Posterior vena cava (tissue), 2 donors: ENCODE measurements at places on chromosomes 12 and 14. TPM values are rescaled to one million over a fixed set of nuclear protein-coding genes. Genes with fewer than 3 reads are reported as not detected.
A peak's percentile ranks its signal among the peaks of the same experiment; 100 is the strongest.

The ARID2 gene
- 27.8 TPM for total RNA-seq

The MAP3K9 gene
- 0.51 TPM for total RNA-seq

The SYCP3 gene
- total RNA-seq, result not detected

The SPX gene
- not detected for total RNA-seq

The PARPBP gene
- 3.2 TPM for total RNA-seq

The TSPAN19 gene
- not detected for total RNA-seq

GRCh38 chr12:3262470-3262869 lies 185.3 kb downstream of the TSPAN9 start:
- DNase-seq, result no peak

DNA sequence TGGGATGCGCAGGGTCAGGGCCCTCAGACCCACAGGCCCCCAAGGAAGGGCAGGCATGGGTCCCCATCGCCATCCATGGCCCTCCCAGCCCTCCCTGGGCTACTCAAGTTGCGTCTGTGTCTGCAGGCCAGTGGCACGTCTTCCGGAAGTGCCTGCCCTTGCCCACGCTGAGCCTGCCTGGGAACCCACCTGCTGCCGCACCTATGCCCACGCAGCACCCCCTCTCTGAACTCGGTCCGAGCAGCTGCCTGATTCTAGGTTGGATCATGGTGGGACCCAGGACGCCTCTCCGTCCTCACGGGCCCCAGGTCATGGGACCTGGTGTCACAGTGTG lies 182.8 kb downstream of the ADGRD1 start:
- no peak for DNase-seq

- no peak for DNase-seq
These were observed 10.9 kb upstream of the LGMN start for GRCh38 chr14:92759300-92759678.

DNA sequence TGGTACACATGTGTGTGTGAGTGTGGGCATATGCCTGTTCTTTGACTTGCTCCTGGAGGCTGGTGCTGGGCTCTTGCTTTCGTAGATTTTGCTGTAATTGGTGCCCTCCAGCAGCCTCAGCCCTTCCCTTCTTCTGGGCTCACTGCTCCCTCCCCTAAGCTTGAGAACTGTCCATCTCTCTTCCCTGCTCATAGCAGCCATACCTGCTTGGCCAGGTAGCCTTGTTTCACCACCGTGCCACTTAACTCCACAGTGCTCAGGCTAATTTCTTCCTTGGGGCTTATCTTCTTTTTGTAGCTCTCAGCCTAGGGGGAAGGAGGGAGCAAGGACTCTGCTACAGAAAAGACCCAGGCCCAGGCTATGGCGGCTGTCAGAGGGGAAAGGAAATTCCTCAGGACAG lies 19.8 kb downstream of the PLEK2 start:
- DNase-seq, result no peak

- DNase-seq, result no peak
These were observed 34.0 kb upstream of the AP4S1 start for GRCh38 chr14:30991408-30991807.

GRCh38 chr12:94644141-94644979 lies 6.0 kb downstream of the TMCC3 start:
- no peak for DNase-seq

DNA sequence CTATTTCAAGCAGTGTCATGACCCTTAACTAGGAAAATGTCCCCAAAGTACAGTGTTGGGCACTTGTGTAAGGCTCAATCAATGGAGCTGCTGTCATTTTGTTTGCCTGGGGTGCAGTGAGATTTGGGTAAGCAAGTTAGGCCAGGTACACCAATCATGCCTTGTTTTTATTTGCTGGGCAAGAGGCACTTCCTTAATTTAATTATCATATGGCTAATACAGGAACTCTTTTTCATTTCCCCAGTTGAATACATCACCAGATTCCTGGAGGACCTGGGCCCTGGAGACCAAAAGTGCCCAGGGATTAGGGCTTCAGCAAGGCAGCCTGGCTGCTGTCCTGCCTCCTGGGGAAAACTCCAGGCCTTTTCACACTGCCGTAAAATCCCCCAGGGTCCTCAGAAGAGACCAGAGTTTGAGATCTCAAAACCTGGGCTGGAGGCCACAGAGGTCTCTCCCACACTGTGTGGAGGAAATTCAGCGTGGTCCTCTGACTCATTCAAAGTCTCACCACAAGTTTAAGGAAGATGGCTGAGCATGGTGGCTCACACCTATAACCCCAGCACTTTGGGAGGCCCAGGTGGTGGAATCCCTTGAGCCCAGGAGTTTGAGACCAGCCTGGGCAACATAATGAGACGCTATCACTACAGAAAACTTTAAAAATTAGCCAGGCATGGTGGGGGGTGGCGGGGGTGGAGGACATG lies 28.4 kb upstream of the FOXN3 start:
- no peak for DNase-seq

DNA sequence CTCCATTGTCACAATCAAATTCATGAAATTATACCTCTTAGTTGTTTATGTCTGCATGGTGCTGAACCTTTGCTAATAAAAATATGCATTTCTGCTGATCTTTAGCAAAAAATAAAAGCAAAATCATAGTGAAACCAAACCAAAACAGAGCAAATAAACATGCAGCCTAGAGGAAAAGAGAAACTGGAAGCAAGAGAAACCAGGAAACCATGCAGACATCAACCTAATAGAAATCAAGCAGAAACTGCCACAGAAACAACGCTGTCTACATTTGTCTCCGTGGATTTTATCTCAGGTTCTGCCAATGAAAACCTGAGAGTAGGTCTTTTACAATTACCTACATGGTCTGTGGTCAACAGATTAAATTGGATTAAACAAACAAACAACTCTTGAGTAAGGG lies 173.7 kb downstream of the SYT10 start:
- no peak for DNase-seq

GRCh38 chr14:83779266-83779665 lies 1750.7 kb upstream of the FLRT2 start:
- DNase-seq, result no peak

DNA sequence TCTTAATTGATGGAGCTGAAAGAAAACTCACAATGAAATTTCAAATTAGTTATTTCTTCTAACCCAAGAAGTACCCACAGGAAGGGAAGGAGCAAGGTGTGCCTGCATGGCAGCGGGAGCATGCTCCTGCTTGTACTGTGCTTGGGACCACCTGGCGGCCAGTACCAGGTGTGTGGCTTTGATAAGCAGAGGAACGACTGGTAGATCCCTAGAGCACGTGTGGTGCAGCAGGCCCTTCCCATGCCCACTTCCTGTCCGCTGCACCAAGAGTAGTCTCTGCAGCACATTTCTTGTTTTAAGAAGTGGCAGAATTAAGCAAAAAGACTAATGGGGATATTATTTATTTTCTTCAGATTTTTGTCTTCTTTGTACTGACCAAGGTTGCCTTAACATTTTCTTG lies 122.3 kb upstream of the ATF1 start:
- no peak for DNase-seq

DNA sequence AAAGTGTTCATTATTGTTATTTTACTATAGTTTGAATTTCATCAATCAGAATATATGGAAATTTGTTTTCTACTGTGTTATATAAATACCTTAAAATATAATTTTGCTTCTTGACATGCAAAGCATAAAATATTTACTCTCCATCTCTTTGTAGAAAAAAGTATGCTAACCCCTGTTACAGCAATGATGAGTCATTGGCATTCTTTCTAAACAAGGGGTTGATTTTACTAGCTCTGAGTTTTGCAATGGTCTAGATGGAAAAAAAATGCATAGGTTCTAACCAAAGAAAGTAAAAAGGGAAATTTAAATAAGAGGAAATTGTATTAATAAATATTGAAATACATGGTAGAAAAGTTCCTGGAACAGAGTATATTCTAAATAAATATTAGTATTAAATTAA lies 990.2 kb upstream of the ATXN7L3B start:
- DNase-seq, result no peak

- no peak for DNase-seq
These were observed 9.4 kb upstream of the PLBD2 start for GRCh38 chr12:113348849-113349536.

DNA sequence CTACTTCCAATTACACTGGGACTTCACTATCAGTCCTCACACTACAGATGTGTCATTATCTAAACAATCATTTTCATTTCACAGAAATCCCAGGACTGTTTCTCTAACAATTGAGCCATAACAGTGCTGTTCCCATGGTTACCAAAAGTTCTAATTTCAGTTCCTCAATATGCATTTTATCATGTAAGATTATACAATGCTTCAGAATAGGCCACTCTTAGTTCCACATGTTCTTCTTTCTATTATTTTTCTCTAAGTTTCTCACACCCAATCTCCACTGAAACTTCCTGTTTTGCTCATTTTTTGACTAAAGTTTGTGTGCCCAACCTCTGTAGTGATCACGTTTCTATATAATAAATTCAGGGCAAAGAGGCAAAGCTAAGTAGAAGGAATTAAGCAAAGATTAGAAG lies 185.8 kb downstream of the DUSP6 start:
- no peak for DNase-seq

DNA sequence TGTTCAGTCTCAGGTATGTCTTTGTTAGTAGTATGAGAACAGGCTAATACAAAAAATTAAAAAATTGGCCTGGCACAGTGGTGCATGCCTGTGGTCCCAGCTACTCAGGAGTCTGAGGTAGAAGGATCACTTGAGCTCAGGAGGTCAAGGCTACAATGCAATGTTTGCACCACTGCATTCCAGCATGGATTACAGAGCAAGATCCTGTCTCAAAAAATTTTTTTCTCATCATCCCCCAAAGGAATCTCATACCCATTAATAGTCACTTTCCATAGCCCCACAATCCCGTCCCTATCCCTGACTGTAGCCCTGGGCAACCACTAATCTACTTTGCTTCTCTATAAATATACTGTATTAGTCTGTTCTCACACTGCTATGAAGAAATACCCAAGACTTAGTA lies 57.8 kb downstream of the TTC8 start:
- no peak for DNase-seq

DNA sequence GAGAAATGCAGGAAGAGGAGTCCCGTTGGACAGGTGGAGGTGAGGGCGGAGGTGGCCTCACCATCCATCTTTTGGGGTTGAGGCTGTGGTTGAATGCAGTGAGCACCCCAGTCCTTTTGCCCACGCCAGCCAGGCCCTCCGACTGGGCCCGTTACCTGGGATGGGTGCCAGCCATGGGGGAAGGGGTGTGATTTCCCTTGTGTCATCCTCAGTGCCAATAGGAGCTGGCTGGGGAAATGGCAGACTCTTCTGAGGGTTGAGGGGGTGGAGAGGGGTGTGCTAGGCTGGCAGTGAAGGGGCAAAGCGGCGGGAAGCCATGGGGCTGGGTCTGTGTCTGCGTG lies 9.6 kb downstream of the KCNH3 start:
- DNase-seq, result peak; percentile 61

- no peak for DNase-seq
These were observed 65.4 kb downstream of the PTPRB start for GRCh38 chr12:70571705-70572268.

DNA sequence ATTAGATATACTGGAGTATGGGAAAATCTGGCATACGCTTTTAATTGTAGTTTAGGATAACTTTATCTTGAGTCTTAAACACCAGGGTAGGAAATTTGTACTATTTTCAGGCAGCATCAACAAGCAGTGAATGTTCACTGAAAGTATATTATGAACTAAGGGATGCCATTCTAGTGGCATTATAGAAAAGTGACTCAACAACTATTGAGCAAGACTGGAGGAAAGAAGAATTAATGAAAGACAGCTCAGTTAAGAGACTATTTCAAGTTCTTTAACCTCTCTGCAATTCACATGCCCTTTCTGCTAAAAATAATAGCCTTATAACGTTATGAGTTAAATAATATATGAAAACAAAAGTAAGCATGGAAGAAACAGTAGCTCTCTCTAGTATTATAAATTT lies 343.1 kb downstream of the FSCB start:
- no peak for DNase-seq

DNA sequence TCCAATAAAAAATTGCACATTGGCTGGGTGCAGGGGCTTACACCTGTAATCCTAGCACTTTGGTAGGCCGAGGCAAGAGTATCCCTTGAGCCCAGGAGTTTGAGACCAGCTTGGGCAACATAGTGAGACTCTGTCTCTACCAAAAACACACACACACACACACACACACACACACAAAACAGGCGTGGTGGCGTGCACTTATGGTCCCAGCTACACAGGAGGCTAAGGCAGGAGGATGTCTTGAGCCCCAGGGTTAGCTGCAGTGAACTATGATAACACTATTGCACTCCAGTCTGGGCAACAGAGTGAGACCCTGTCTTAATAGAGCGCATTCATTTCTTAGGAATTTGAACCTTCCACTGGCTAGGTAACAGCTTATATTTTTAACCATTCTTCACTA lies 42.9 kb upstream of the BICD1 start:
- DNase-seq, result no peak

DNA sequence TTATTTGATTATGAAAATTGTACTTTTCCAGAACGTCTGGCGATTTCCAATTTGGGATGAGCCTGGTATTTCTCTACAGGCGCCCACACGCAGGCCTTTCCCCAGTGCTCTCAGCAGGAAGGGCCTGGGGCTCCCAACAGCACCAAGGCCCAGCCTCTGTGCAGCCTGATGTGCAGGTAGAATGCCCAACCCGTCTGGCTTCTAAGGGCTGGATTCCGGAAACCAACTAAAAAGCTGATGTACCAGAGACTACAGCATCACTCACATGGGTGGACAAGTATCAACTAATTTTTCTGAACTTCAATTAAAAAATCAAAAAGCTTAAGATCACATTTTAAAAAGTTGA lies 25.8 kb downstream of the CDC42BPB start:
- no peak for DNase-seq

DNA sequence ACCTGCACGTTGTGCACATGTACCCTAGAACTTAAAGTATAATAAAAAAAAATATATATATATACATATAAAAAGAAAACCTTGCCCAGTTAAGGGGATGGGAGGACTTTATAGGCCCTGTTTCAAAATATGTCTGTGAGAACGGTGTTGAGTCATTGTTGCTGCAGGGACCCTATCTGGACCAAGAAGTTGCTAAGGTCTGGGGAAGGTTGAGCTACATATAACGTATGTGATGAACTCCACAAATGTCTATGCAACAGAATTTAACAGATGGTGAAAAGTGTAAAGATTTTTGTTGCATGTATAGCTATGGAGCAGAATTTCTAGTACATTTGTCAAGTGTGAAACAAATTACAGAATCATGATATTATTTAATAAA lies 59.7 kb downstream of the TBC1D30 start:
- DNase-seq, result no peak
